ENCODE measurements at places on chromosomes 5 and 9.

GRCh38 chr9:109817846-109818472 is 38.0 kb downstream of the PALM2AKAP2 start:
- DNase-seq, result peak; percentile 82

GRCh38 chr9:7394002-7394774 is 405.4 kb downstream of the DMAC1 start:
- no peak for DNase-seq

GRCh38 chr5:165405340-165405739 is 1899.9 kb downstream of the MAT2B start:
- no peak for DNase-seq

DNA sequence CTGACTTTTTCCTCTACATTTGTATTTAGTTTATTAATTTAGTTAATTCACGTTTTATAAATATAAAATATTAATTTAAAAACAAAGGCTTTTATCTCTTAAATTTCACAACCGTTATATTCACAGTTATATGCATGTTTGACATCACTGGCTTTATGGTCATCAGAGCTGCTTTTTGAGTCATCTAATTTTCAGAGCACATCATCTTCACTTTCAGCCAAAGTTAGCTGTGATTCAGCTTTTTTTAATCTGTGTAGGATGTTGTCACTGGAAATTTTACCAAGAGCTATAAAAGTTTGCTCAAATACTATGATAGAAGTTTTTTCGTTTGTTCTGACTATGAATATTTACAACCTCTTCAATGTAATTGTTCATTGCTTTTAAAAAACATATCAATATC is 12.4 kb downstream of the CDC37L1 start:
- DNase-seq, result no peak

- no peak for DNase-seq
Measured at GRCh38 chr5:27315363-27316270, 277.2 kb upstream of the CDH9 start.

GRCh38 chr9:137311171-137311985 is 9.3 kb upstream of the NRARP start:
- DNase-seq, result no peak

GRCh38 chr5:136356747-136357469 is 8.4 kb downstream of the TRPC7 start:
- no peak for DNase-seq

GRCh38 chr9:6925836-6926235 is 168.1 kb downstream of the KDM4C start:
- DNase-seq, result no peak

DNA sequence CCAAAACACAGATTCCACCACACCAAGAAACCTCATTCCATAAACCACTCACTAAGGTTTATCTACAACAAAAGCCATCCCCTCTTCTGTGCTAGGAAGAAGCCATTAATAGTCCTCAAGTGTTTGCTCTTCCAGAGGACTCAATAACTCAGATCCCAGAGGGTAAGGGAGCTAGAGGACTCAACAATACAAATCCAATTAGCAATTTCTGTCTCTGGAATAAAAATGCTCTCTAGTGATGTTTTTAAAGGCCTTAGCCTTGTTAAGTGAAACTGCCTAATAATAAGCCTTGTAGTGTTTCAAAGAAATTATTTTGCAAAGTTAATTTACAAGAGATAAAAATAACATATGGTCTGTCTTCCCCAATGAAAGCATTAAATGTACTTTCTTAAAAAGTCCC is 942.4 kb downstream of the CDH12 start:
- DNase-seq, result no peak

DNA sequence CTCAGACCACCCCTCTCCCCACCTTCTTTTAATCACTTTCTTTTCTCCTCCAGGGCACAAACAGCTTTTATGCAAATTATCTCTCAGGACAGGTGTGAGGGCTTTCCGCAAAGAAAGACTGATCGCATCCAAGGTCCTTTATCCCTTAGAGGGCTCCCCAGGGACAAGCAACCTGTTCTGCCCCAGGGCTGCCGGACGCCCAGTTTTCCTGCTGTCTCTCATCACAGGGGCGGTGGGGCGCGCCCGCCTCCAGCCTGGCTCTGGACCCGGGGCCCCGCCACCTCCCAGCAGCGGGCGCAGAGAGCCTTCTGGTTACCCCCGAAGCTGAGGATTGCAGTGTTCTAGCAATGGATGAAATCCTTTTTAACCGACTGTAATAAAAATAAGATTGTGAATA is 266.1 kb downstream of the CWC27 start:
- DNase-seq, result no peak

DNA sequence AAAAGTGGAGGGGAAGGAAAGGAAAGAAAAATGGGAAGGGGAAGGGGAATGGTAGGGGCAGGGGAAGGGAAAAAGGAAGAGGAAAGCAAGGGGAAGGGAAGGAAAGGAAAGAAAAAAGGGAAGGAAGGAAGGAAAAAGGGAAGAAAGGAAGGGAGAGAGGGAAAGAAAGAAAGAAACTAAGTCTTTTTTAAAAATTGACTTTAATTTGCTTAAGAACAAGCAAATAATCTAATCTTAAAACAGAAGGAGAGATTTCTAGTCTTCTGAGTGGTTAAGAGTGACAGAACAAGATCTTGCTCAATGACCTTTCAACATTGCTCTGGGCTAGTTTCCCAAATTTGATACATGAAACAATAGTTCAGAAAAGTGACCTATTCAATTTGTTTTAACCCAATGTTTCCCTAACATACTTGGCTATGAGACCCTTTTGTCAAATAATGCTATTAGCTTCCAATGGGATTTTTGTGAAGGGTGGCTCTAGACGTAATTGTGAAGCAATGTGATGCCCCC is 33.4 kb upstream of the GLIS3 start:
- DNase-seq, result no peak

GRCh38 chr5:55415071-55415470 is 107.3 kb downstream of the MTREX start:
- DNase-seq, result no peak

- DNase-seq, result no peak
Measured at GRCh38 chr5:67978171-67978570, 237.4 kb upstream of the PIK3R1 start.

- no peak for DNase-seq
Measured at GRCh38 chr5:132576123-132576522, 19.3 kb downstream of the RAD50 start.

- no peak for DNase-seq
Measured at GRCh38 chr9:132071847-132072507, 7.7 kb downstream of the MED27 start.

- no peak for DNase-seq
Measured at GRCh38 chr5:11143456-11144267, 382.6 kb upstream of the DAP start.

DNA sequence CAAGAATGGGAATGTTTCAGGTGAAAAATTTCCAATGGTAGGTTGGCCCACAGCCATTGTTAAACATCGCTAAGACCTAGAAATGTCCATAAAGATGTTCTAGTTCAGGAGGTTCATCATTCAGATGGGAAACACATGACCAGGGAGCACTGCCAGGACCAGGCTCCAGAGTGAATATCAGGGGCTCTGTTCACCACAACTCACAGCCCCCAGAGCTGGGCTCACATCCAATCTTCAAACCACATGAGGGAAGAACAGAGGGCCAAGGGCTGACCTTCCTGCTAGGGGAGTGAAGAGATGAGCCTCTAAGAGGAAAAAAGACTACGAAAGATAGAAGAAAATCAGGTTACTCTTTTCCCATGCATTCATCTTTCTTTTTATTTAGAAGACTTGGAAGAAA is 205.8 kb downstream of the SEMA5A start:
- no peak for DNase-seq

- DNase-seq, result no peak
Measured at GRCh38 chr5:72555871-72556270, 48.7 kb upstream of the ZNF366 start.

- no peak for DNase-seq
Measured at GRCh38 chr9:5552301-5552700, 42.0 kb downstream of the PDCD1LG2 start.

- DNase-seq, result no peak
Measured at GRCh38 chr5:35117967-35118366, 70.2 kb upstream of the AGXT2 start.

- DNase-seq, result no peak
Measured at GRCh38 chr9:109310486-109310901, 10.4 kb downstream of the EPB41L4B start.

DNA sequence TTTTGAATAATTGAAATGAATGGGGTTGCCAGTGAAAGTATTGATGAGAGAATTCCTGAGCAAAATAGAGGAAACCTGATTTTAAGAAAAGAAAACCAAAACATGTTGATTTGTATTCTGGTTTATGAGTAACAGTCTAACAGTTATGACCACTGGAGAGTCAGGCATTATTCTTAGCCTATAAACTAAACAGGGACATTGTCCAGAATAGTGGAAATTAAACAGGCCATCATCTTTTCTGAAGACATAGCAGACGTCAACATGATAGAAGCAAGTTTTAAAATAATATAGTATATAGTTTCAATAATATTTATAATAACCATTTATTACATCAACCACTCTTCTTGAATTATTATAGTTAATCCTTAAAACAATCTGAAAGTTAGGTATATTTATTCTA is 178.3 kb upstream of the MPDZ start:
- DNase-seq, result no peak

Data from NCI-H446 (cell line).